ENCODE measurements at places on chromosomes 5 and 9.

- DNase-seq: no peak
Measured at GRCh38 chr5:168984135-168984675, 316.7 kb downstream of the SLIT3 start.

- peak; percentile 39 for DNase-seq
Measured at GRCh38 chr5:169527863-169528262, 55.7 kb upstream of the SPDL1 start.

- DNase-seq: peak; percentile 69
Measured at GRCh38 chr5:58886315-58887207, 303.7 kb downstream of the RAB3C start.

GRCh38 chr9:76136986-76137385 is 246.5 kb downstream of the PCSK5 start:
- peak; percentile 34 for DNase-seq

GRCh38 chr5:113274836-113275414 is 159.9 kb downstream of the TSSK1B start:
- no peak for DNase-seq

- DNase-seq: no peak
Measured at GRCh38 chr5:133367071-133367786, 245.1 kb downstream of the FSTL4 start.

- no peak for DNase-seq
Measured at GRCh38 chr5:133706506-133707430, 94.4 kb upstream of the FSTL4 start.

DNA sequence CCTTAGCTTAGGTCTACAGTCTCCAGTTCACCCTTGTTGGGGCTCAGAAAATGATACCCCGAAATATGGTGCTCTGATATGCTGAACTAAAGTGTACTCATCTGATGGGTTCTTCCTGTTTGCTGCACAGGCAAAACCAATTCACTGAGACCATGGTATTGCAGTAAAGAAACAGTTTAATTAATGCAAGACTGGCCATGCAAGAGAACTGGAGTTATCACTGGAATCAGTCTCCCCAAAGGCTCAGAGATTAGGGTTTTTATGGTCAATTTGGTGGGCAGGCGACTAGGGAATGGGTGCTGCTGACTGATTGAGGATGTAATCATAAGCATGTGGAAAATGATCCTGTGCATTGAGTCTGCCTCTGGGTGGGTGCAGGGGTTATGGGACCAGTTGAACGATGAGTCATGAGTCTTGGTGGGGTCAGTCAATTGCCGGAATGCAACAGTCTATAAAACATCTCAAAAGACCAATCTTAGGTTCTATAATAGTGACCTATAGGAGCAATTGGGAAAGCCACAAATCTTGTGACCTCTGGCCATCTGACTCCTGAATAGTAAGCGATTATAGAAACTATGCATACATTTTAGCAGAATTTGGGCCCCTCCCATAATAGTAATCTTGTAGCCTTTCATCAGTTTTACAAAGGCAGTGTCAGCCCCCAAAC is 113.0 kb upstream of the ANKRD55 start:
- no peak for DNase-seq

DNA sequence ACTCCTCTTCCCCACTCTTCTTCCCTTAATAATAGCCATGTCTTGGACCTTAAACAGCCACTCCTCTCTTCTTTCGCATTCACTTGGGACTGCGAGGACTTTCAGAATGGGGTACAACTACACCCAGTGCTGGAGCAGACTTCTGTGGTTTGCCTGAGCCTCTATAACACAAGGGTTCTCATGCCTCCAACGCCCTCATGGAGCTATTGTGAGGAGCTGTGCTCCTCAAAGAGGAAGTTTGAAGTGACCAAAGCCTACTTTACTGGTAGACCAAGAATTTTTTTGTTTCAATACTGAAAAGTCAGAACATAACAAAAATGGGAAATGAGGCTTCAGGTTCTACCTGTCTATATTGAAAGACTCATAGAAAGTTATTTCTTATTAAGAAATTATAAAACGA is 316.4 kb downstream of the PIK3R1 start:
- DNase-seq: no peak

- no peak for DNase-seq
Measured at GRCh38 chr9:100084734-100085133, 14.1 kb downstream of the ERP44 start.

GRCh38 chr5:135195270-135195608 is 161.2 kb upstream of the PITX1 start:
- no peak for DNase-seq

DNA sequence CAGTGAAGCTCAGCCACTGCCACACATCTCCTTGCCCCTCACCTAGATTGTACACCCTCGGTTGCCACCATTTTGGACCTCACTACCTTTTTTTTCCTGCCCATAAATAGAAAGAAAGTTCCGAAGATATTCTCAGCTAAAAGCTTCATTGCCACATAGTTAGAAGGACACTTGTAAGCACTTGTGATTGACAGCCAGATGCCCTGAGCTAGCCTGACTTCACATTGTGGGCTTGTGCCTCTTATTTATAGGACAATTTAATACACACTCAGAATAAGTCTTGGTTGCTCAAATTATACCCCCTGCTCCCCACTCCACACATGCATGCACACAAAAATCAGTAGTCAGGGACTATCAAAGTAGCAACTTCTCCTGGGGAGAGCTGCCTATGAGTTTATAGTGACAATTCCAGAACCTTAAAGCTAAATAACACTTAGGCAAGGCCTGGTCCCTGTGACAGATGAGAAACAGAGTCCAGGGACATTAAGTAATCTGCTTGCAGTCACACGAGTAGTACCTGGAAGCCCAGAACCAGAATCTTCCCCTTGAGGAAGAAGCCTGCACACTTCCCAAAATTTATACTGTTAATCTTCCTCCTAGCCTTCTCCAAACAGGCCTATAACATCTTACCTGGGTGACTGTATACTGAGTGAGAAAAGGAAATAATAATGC is 184.8 kb downstream of the BRINP1 start:
- DNase-seq: no peak

DNA sequence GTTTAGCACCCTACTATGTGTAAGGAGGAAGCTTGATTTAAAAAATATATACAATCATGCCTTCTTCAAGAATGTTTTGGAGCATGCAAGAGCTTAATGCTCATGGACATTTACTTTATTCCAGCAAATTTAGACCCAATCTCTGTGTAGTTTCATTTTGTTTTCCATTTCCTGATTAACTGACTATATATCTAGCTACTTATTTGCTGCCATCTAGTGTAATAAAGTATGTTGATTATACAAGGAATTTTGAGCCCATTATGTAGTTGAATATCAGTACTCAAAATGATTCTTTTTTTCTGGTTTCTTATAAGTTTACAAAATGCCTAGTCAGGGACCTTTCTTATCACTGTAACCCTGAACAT is 100.0 kb upstream of the CCDC152 start:
- DNase-seq: peak; percentile 6

DNA sequence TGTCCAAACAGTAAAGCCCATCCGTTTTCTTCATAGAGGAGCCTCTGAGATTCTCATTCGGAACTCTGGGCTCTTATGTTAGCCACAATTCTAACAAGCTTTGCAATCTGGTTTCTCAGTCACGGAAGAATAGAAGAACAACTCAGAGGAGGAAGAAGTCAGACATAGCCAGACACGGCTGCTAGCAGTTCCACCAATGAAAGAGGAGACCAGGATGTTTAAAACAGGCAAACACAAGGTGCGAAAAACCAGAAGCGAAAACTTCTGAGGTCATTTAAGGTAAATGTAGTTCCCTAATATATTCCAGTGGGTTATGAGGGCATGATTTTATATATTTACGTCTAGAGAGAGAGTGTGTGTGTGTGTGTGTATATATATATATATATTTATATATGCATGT is 34.1 kb upstream of the GDNF start:
- DNase-seq: no peak

DNA sequence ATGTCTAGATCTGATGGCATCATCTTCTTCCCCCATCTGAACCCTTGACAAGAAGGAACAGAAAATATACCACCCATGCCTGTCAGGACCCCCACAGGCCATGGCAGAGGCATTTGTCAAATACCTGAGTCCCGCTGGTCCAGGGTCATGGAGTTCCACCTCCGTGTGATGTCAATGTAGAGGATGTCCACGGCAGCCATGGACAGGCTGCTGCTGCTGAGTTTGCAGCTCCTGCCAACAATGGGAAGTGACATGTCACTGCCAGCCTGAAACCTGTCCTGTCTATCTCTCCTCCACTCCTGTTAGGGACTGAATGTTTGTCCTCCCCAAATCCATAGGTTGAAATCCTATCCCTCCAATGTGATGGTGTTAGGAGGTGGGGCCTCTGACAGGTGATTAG is 208.8 kb downstream of the DAB2IP start:
- DNase-seq: no peak

- DNase-seq: no peak
Measured at GRCh38 chr5:66186108-66186507, 42.0 kb downstream of the SREK1 start.

- DNase-seq: no peak
Measured at GRCh38 chr5:90792725-90793124, 234.1 kb downstream of the ADGRV1 start.

- peak; percentile 80 for DNase-seq
Measured at GRCh38 chr5:137122075-137122474, 377.1 kb downstream of the SPOCK1 start.

GRCh38 chr9:128254855-128255759 is 20.7 kb downstream of the GOLGA2 start:
- peak; percentile 43 for DNase-seq

- no peak for DNase-seq
Measured at GRCh38 chr5:66529704-66530103, 66.5 kb upstream of the MAST4 start.

- DNase-seq: no peak
Measured at GRCh38 chr9:71648453-71648852, 119.9 kb downstream of the CEMIP2 start.

GRCh38 chr9:128611600-128612394 is 44.9 kb downstream of the DYNC2I2 start:
- no peak for DNase-seq

DNA sequence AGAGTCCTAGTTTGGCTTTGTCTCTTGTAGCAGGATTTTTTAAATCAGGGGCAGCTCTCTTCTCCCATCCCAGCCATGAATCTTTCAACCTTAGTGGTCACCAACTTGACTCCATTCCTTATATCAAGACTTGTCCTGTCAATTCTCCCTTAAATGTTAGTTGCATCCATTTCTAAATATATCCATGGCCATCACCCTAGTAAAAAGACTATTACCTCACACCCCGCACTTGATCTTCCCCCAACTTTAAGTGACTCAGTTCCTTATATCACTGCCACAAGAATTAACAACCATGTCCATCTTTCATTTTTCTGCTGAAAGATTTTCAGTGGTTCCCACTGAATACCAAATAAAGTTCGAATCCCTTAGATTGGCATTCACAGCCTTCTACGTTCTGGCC is 67.0 kb downstream of the STX17 start:
- DNase-seq: no peak

DNA sequence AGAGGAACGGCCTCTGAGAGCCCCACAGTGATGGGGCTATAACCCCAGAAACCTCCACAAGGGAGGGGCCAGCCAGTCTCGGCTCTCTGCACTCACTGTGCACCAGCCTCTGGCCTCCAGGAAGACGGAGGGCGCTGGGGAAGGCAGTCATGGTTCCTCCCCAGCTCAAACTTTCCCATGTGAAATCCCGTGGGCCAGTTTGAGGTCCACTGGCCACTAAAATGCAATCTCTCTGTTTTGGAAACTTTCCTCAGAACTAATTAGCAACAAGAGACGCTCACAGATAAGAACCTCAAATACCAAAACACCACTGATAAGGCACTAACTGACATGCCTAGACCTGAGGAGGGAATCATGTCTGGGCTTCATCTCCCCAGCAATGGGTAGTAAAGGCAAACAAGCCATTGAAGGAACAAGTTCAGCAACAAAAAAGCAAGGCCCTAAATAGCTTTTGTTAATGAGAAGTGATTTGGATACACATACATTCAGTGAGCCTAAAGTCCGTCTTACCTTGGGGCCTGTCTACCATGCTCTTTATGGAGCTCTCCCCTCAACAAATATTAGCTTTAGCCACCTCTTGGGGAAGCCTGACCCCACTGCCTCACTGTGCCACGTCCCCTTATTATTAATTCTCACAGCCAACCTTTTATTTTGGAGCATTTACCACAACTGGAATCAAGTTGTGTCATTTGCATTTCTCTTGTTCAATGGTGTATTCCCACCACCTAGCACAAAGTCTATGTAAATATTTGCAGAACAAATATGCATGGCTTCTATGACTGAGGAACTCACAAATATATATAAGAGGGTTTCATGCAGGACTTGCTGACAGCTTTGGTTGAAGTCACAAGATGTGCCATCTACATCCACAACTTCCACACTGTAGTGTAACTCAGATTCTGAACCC is 56.1 kb upstream of the GLRX start:
- DNase-seq: no peak

- DNase-seq: no peak
Measured at GRCh38 chr5:164652276-164652660, 1146.8 kb downstream of the MAT2B start.

DNA sequence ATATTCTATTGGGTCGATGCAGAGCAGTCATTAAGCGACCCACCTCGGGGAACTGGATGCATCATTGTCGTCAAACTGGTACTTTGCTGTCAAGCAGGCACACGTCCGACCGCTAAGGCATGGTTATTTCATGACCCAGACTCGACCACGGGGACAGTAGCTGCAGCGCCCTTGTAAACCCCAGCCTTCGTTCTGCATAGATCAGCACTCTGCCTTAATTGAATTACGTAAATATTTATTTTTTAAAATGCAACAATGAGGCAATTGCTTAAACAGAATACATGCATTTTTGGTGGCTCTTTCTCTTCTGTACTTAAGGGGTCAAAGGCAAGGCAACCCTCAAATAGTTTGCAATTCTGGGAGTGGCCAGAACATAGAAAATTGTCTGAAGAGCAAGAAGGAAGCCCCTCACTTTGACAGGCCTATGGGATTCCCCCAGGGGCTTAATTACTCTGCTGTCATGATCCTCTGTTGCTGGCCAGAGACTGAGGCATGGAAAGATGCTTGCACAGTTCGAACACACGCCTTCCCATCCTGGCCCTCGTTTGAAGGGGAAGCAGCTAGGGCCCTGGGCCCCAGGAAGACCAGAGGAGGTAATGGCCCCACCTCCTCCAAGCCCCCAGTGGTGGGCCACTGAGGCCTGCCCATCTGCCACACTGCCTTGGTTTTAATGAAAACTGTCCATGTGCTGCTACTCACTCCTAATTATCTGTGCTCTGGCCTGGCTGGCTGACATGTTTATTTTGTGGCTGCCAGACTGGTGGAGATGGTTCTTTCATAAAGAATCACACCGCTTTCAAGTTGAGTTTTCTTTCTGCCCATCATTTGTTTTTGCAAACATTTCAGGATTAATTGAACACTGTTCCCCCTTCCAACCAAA is 169.7 kb upstream of the MAST4 start:
- no peak for DNase-seq
